ENCODE measurements at places on chromosomes 2 and 18. TPM values are rescaled to one million over a fixed set of nuclear protein-coding genes. Genes with fewer than 3 reads are reported as not detected.

DNA sequence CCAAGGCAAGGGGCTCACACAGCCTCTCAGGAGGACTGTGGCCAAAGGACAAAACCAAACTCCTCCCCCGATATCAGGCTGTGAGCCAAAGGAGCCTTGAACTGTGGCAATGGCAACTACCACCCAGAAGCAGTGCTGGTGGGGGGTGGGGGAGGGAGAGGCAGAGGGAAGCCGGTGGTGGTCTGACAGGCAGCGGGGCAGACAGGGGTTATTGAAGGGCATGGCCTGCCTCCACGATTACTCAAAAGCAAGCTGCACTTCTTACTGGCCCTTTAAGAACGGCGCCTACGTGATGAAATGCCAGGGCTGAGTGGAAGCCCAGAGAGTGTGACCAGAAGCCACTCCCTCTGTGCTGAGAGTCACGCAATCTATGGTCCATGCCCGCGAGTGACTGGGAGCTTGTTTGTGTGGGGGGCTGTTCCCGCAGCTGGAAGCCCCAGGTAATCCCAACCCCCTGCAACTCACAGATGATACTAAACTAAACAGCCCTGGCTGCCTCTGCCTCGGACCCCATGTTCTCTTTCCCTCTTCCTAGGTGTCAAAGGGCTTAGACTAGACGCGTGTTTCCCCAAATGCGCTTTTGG is 128.2 kb upstream of the CXCR4 start:
- DNase-seq = no peak

- DNase-seq = no peak
These were observed 268.6 kb upstream of the RAB6C start for GRCh38 chr2:129710670-129711495.

SCYGR4 gene
- total RNA-seq = not detected

- DNase-seq = no peak
These were observed 41.5 kb downstream of the CROCC2 start for GRCh38 chr2:240947607-240948006.

ATRAID gene
- total RNA-seq = 107 TPM

- no peak for DNase-seq
These were observed 31.0 kb upstream of the SPATS2L start for GRCh38 chr2:200275295-200276013.

- no peak for DNase-seq
These were observed 227.6 kb upstream of the SMIM21 start for GRCh38 chr18:75654851-75655751.

VWA3B gene
- not detected for total RNA-seq

CHRNG gene
- not detected for total RNA-seq

DNA sequence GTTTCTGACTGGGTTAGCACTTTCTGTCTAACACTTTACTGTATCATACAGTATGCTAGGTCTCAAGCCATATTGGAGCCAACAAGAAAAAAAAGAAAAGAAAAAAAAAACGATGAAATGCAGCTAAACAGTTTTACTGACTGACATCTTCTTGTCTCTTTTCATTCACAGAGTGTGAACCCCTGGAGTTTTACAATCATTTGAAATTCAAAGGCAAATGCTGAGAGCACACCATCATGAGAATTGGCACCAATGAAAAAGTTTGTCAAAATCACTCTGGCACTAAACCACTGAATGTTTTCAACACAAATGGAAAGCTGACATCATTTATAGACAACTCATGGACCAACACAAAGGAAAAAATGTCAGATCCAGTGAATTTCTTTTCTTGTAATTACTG is 513.3 kb downstream of the LRRTM4 start:
- no peak for DNase-seq
